A549 (cell line): ENCODE measurements at places on chromosomes 1 and 21.
A peak's percentile ranks its signal among the peaks of the same experiment; 100 is the strongest.

GRCh38 chr21:39453571-39454179 lies 1.9 kb downstream of the SH3BGR start:
- DNase-seq, result no peak

DNA sequence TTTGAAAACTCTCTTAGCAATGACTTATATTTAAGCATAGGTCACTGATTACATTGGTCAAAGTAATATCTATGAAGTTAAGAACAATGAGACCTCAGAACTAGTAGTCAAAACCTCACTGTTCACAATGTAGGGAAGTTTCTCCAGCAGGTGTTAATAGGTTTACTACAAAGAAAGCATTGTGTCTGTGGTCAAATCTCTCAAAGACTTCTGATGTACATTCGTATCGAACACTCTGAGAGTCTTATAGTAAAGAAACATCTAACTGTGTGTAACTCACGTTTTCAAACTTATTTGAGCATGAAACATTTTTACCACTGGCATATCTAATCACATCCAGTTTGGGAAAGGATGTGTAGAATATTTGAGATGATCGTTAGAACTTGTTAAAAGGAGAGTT lies 76.0 kb downstream of the MAP3K7CL start:
- no peak for DNase-seq

DNA sequence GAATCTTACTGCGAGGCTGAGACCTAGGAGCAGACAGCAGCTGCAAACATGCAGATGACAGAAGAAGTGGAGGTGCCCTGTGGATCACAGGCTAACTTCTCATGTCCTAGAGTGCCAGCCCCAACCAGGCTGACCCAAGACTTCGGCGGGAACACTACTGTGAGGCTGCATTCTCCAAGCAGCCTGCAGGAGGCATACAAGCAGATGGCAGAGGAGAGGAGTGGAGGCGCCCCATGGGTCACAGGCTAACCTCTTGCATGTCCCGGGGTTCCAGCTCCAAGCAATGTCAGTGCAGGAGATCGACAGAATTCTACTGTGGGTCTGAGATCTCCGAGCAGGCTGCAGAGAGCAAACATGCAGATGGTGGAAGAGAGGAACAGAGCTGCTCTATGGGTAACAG lies 98.1 kb upstream of the ZNF678 start:
- no peak for DNase-seq

- DNase-seq, result peak; percentile 76
These were observed 64.3 kb downstream of the OPTC start for GRCh38 chr1:203558064-203558760.

DNA sequence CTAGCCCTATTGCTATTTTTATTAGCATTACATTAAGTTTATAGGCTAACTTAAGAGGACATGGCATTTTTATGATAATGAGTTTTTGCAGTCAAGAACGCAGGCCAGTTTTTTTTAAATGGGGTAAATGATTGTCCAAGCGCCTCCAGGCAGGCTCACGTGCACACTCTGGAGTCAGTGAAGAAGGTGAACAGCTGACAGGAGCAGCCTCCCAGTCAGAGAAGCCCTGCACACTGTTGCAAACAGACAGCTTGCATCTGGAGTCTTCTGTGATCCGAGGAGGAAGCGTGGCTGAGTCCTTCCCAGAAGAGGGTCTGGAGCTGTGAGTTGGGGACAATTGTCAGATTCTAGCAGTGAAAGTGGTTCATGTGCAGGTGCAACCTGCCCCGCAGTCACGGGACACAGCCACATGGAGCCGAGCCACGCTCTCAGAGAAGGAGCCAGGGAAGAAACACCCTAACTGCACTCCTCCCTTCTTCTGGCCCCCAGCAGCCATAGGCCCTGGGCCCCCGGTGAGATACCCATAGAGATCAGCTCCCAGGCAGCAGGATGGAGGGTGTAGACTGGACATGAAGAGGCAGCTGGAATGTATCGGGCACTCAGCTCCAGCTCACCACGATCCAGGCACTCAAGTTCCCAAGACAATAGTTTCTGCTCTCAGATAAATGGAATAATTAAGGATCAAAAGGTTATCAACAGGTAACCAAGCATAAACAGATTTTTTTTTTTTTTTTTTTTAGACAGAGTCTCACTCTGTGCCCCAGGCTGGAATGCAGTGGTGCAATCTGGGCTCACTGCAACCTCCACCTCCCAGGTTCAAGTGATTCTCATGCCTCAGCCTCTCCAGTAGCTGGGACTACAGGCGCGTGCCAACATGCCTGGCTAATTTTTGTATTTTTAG lies 26.4 kb downstream of the CAPN2 start:
- DNase-seq, result no peak

GRCh38 chr1:32709075-32709474 lies 6.5 kb upstream of the SYNC start:
- no peak for DNase-seq

GRCh38 chr1:242033447-242033846 lies 34.5 kb upstream of the MAP1LC3C start:
- DNase-seq, result no peak

DNA sequence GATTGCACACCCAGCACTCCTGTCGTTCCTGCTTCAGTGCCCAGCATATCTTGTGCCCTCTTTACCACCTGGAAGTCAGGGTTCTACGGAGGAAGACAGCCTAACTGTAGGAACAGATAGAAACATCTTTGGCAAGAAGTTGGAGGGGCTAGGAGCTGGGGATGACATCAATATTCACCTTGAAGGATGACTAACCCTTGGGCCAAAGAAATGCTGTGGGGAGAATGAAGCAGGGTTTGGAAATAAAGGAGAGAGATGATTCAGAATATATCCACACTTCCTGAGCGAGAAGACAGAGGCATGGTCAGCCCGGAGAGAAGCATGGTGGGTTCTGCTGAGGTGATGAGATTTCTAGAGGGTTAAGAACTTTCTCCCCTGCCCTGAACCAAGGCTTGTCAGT lies 4.6 kb upstream of the NKAIN1 start:
- no peak for DNase-seq

DNA sequence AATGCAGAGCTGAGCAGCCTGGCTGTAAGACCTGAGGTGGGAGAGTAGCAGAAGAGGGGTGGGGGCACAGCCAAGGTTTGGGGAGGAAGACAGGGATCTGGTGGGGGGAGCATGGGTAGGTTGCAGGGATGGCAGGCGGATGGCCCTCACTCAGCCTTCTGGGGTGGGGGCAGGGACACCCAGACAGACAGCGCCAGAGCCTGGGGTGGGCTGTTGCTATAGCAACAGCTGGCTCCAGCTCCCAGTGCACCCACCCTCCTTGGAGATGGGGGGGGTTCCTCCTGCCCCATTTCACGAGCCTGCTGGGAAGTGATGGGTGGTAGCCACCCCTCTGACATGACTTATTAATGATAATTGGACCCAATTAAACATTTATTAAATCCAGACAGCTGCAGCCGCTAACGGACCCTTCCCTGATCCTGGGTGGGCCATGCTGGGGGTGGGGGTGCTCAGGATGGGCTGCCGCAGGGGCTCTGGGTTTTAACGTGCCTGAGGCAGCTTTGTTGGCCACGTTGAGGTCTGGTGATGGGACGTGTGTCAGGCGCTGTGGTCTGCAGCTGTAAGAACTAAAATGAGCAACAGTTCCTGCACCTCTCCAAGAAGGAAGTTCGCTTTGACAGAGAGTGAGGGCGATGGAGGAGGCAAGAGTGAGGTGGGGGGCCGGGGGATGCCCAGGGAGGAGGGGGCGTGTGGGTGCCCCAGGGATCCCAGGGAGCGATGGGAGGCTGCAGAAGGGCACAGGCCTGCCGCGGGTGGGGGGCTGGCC lies 19.4 kb downstream of the AGRN start:
- DNase-seq, result no peak

DNA sequence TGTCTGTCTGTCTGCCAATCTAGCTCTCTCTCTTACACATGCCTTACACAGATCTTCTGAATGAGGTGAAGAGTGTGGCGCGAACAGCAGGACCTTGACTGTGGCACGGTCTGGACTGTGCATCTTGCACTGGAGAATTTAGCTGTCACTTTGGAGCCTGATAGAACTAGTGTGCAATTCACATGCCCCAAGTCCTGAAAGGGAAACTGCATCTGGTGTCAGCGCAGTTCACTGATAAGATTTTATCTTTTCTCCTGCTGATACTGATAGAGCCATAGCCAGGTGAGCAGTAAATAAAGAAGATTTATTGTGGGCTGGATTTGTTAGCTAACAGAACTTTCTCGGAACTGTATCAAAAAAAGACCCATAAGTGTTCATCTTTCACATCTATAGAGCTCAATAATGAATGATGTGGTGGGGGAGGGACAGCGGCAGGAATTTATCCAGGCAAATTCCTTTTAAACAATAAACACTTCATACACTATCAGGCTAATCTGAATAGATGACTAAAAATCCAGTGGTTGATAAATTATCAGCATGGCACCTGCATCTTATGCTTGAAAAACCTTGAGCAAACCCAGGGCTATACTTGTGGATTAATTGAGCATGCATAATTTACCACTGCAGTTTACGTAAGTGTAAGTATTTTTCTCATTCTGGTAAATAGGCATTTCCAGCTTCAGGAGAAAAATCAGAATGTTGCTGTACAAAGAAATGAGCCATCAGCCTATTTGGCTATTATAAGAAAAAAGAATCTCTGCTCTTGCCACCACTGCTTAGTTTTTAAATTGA lies 104.1 kb downstream of the NTNG1 start:
- DNase-seq, result no peak

DNA sequence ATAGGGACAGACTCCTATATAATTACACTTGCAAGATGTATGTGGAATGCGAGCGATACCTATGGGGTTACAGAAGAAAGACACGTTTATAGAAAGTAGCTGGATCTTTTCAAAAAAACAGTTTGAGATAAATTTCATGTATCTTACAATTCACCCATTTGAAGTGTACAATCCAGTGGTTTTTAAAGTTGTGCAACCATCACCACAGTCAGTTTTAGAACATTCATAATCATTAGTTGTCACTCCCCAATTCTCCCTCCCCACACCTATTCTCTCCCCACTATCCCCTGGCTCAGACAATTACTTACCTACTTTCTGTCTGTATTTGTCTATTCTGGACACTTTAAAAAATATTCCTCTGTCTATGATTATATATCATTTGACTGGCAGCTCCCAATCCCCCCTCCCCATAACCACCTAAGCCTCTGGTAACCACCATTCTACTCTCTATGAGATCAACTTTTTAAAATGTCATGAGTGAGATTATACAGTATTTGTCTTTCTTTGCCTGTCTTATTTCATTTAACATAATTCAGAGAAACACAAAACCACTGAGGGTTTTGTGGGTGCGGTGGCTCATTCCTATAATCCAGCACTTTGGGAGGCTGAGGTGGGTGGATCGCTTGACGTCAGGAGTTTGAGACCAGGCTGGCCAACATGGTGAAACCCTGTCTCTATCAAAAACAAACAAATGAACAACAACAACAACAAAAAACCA lies 39.1 kb downstream of the MRPS6 start:
- DNase-seq, result no peak

GRCh38 chr1:24688621-24689195 lies 45.6 kb downstream of the SRRM1 start:
- DNase-seq, result peak; percentile 53

DNA sequence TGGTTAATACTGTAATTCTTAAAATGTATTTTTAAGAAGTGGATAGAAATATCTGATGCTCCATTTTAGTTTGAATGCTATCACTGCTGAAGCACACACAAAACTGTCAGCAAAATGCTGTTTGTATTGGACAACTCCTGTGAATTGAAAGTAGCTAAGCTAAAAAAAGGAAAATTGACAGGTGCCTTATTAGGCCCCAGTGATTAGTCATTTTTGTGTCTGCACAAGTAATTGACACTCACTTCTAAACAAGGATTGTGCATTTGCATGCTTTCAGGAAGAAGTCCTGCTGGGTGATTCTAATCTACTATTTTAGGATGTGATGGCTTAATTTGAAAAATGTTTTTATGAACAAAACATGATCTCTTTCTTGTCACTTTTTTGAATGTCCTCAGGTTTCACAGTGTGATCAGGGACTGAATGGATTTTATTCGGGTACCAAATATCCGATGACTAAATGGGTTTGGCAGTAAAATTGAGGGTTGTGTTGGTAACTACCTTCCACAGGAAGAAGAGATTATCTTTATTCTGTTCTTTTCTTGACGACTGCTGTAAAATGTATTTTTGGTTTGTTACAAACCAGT lies 13.0 kb upstream of the MAP3K7CL start:
- DNase-seq, result no peak

DNA sequence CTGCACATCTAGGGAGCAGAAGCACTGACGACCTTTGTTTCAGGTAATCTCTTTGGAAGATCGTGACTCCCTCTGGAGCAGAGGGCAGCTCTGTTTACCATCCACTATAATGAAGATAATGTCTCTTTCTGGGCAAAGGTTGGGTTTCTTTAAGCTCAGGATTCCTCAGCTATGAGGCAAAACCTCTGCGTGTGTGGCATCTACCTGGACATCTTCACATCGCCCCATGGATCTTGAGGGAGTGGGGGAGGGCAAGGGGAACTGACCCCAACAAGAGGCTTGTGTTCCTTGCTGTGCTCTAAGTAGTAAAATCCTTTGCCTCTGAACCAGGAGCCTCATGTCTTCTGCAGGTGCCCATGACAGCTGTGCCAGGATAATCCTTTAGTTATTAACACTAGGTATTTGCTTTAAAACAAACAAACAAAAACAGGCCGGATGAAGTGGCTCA lies 19.6 kb downstream of the SPATA45 start:
- DNase-seq, result no peak

DNA sequence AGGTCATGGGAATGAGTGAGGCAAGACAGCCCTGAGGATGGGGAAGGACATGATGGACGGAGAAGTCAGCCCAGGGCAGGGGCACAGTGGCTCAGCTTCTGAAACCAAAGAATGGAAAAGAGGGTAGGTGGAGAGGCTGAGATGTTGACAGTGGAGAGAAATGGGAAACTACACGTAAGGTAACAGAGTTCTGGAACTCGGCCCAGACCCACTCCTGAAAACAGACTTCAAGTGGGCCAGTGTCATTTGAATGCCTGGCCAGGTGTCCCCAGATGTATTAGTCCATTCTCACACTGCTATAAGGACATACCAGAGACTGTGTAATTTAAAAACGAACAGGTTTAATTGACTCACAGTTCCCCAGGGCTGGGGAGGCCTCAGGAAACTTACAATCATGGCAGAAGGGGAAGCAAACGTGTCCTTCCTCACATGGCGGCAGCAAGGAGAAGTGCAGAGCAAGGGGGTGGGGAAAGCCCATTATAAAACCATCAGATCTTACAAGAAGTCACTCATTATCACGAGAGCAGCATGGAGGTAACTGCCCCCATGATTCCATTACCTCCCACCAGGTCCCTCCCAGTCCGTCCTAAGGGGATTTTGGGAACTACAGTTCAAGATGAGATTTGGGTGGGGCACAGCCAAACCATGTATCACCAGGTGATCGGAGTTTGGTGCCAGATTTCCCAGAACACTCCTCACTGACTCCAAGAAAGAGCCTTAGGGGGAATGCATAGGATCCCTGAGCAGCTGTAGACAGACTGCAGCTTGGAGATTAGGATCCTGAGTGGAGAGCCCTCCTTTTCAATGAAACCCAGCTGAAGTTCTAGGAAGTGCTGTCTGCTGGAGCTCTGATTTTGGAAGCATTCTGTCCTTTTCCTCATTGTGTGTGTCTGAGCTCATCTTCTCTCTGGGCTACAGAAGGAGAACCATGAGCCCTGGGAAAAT lies 40.3 kb downstream of the FHAD1 start:
- no peak for DNase-seq
